SW 1271 (cell line): ENCODE measurements at places on chromosomes 12 and 14.

DNA sequence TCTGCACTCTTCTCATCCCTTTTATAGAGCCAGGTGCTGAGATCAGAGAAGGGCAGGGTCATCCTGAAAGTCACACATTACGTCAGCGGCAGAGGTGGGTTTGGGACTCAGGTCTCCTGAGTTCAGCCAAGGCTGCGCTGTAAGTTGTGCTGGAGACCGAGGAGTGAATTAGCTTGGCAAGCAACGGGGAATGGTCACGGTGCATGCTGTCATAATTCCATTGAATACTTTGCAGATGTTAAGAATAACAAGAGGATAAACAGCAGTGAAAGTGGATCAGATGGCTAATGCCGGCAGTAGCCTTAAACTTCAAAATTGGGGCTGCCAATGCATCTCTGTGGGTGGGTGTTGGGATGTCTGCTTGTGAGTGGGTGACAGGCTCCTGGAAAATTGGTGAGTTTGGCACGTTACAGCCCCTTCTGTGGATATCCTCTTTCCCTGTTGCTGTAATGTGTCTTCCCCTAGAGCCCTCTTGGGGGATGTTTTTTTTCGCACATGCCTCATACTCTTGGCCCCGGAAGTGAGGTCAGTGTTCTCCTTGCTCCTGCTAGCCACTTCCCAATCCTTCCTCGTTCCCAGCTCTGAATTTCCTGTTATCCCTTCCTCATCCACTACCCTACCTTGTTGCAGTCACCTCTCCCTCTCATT is 287.1 kb upstream of the SRRM4 start:
- DNase-seq: no peak

- peak; percentile 8 for DNase-seq
These were observed 18.0 kb upstream of the DYRK2 start for GRCh38 chr12:67630373-67631088.

- no peak for DNase-seq
These were observed 40.1 kb downstream of the WASHC3 start for GRCh38 chr12:102021540-102022246.

DNA sequence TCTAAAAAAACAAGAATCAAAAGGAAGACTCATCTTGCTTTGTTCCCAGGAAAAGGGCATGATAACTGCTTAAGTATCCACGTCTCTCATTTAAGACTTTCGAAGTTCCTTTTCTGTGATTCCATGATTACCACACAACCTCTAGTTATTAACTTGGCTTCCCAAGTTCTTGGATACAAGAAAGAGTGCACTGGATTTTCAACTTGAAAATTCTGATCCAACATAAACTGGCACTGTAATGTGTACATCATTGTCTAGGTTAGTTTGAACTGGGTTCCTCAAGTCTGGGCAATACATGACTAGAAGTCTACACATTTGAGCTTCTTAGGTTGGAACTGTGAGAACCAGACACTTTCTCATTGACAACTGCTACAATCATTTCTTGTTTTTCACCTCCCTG is 1.6 kb downstream of the KLHL28 start:
- DNase-seq: peak; percentile 56

DNA sequence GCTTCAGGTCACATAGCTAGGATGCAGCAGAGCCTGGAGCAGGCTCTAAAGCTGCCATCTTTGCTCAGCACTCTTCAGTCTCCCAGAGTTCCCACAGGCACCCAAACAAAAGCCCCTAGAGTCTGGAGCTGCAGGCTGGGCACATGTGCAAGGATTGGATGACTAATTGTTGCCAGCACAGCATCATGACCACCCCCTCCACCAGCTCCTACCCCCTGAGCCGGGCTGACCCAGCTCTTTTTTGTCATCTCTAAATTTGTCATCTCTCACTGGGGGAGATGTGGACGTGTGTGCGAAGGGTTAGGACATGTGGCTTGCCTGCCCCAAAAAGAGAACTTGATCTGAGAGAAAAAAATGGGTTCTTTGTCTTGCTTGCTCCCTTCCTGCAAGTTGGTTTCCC is 4.3 kb upstream of the MMP19 start:
- peak; percentile 6 for DNase-seq

DNA sequence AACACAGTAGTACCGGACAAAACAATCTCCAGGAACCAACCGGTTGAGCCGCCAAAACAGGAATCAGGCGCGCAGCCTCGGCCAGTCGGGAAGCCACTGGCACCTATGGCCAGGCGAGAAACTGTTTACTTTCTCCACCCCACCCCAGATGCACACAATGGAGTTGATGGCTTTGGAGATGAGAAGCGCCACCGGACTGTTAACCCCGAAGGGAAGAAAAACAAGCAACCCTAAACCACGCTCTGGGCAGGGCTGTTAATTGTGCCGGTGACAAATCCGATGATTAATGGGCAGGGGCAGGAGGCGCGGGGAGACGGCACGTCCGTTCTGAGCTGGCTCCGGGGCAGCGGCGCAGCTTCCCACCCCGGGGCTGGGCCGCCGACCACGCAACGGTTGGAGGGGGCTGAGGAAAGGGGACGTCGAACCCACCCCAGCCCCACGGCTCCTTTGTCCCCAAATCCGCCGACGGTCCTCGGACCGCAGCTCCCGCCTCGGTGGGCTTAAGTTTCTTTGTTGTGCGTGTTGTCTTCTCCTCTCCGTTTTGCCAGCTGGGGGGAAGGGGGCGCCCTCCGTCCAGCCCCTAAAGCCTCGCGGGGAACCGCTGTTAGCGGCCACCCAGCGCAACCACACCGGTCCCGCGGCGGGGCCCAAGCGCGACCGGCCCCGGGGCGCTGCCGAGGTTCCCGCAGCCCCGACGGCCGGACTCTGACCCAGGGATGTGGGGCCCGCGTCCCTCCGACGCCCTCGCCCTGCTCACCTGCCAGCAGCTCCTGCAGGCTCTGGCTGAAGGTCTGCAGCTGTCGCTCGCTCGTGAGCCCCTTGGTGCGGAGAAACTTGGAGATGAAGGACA is 790 bp downstream of the BTG1 start:
- no peak for DNase-seq

DNA sequence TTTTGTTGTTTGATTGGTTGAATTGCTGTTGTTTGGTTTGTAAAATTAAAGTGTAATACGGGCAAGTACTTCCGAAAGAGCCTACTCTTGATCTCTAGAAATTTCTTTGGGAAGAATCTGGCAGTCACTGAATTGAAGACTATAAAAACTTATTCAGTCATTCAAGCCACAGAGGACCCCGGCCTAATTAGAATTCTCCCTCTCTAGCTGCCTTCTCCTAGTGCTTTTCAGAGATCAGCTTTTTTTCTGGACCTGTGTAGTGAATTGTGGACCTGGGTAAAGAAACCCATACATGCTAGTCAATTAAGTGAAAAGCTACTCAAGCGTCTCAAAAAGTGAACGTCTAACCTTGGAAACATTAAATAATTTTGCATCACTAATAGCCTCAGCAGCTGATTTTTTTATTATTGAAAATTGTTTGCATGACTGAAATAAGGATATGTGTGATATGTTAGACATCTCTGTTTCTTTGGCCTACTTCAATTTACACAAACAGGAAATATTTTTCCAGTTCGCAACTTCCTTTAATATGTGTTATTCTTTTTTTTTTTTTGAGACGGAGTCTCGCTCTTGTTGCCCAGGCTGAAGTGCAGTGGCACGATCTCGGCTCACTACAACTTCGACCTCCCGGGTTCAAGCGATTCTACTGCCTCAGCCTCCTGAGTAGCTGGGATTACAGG is 27.2 kb downstream of the EFCAB11 start:
- DNase-seq: no peak

DNA sequence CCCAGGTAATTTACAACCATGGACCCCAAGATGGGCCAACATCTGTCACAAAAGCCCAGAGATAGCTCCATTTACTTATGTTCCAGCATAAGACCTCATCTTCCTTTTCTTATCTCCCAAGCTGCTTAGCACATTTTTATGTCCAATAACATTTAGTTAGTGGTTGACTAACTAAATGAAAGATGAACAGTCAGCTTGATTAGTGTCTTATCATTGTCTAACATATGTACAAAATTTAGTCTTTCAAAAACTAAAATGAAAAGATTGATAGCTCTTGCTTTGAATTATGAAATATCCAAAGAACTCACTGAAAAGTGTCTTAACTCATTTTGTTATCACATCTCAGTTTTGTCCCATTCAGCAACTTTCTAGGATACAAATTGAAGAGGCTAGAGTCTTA is 163.1 kb upstream of the EGLN3 start:
- no peak for DNase-seq

- no peak for DNase-seq
These were observed 83.1 kb downstream of the LRRC74A start for GRCh38 chr14:76909266-76909665.

DNA sequence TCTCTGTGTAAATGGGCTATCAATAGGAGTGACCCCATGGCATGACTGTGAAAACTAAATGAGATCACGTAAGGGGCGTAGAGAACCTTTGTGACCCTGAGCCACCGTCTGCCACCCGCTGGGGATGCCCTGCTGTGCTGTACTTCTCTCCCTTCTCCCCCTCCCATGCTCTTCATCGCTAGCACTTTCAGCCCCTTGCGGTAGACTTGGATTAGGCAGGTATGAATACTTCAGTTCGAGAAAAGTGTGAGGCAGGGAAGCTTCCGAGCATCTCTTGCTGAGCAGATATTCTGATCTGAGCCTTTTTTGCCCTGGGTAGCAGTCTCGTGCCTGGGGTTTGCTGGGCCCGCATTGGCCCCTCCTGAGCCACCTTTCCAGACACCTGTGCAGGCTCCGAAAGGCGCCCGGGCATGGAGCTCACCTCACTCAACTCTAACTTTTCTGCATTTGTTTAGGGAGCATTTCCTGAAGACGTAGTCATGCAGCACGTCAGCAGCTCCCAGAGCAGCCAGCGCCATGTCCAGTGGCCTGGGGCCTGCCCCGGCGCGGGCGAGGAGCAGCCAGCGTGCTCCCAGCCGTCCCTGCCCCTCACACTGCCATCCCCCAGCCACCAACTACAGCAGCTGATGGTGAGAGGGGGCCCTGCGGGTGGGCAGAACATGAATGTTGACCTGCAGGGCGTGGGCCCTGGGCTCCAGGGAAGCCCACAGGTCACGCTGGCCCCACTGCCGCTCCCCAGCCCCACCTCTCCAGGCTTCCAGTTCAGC is 40.4 kb downstream of the DDX51 start:
- DNase-seq: no peak

GRCh38 chr12:6723607-6724408 is at the start of gene COPS7A:
Gene COPS7A, plus strand, starts transcription at chr12:6724046. Its CDS starts 611 bp downstream, at chr12:6724657.
- peak; percentile 98 for DNase-seq

DNA sequence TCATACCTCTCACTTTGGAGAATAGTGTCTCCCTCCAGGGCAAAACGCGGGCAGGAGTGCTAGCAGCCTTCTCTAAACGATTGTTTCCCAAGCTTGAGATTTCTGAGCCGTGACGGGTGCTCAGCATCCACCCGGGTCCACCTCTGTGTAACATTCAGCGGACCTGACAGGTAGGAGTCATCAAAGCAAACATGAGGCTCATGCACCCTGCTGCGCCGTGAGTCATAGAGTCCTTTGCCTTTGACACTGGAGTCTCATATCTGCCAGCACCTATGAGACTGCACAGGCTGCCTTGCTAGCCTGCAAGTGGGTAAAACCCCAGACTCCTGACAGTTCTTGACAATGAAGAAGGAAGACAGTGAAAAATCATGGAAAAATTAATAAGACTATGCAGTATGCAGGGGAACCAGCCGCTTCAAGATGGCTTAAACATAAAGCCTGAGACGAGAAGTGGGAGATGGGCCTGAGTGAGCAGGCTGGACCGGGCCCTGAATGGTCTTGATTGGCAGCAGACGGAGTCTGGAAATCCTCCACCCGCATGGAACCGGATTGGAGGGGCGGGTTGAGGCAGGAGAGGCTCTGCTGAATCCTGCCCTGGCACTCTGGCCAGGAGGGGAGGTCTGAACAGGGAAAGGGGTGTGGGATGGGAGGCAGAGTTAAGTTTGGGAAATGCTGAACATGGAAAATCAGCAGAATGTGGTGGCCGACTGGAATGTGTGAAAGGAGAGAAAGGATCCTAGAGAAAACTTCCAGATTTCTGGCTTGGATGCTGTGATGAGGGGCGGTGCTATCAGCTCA is 54.2 kb downstream of the LGMN start:
- no peak for DNase-seq

GRCh38 chr12:92445253-92446082 is 257.3 kb upstream of the PLEKHG7 start:
- no peak for DNase-seq

DNA sequence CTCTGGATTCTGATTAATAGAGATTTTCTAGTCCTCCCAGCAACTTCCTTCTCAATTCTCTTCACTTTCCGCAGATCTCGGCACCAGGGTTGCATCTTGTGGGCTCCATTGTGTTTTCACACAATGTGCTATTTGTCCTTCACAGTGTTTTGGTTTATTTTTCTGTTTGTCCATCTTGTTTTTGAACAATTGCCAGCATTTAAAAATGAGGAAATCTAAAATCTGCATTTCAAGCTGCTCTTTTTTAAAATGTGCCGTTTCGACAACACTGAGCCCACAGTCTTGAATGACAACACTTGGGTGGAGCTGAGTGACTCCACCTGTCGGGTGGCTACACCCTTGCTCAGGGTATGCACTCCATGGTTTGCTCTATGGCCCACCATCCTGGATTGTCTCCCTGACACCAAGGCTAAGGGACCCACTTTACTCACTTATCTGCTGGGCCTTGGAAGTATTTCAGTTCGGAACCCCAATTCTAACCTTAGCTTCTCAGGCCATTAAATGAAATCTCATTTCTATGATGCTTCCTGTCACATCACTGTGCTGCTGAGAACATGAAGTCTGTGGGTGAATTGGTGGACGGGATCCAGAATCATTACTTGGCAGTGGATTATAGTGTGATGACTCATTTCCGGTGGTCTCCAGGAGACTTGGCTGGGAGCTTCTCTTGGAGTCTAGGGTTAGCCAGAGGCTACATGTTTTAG is 3.4 kb upstream of the MYRFL start:
- peak; percentile 9 for DNase-seq

- DNase-seq: no peak
These were observed 53.1 kb upstream of the DDX11 start for GRCh38 chr12:31020385-31021166.

- DNase-seq: peak; percentile 64
These were observed at the start of gene FAM234B for GRCh38 chr12:13044002-13044905. Gene FAM234B, plus strand, starts transcription at chr12:13044381. Its CDS starts 23 bp downstream, at chr12:13044404.

DNA sequence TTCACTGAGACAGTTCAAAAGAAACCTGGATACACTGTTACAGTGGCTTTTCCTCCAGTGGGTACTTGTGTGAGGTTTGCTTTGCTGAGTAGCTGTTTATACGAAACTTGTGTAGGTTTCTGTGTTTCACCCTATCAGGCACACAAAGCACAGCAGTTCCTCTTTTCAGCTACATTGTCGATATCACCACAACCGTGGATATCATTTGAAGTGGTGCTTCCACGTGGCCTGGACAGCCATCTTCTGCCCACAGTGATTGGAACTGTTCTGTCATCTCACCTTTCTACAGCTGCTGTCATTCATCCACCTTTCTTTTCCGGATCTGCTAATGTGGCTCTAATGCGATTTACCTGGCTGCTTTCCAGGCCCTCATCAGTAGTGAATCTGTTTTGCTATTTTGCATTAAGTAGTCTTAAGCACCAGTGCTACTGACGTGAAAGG is 368.8 kb downstream of the SYT1 start:
- no peak for DNase-seq

GRCh38 chr12:162467-163307 is 51.3 kb downstream of the SLC6A12 start:
- DNase-seq: no peak
